NCI-H187 (cell line): ENCODE measurements at places on chromosomes 7 and 10.

DNA sequence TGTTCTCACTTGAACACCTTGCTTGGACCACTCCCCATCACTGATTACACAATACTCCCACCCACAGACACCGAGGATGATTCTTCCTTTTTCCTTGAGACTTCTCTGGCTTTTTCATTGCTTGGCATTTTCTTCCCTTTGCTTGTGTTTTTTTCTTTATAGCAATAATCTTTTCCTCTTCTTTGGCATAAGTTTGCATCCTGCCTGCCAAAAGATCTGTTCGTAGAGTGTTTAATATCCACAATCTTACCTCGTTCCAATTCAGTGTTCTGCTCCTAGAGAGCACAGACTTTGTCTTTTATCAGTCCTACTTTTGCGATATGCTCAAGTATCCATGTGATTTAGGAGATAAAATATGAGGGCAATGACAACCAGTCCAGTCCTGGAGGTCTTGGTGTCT lies 303.3 kb upstream of the CDC14C start:
- DNase-seq = no peak

DNA sequence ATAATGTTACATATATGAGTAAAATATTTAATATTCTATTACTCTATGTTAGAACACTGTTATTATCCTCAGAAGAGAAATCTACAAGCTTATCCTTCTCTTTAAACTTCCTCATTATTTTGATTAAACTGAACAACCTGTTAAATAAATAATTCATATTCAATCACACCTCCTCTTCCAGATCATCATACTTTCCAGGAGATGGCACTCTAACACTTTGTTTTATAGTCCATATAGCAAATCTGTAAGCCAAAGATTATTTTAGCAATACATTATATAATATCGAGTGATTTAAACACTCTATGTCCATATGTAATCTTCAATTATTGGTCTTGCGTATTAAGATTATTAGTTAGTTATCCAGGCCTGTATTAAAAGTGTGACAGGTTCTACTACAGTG lies 694.1 kb downstream of the ANKRD7 start:
- DNase-seq = no peak

DNA sequence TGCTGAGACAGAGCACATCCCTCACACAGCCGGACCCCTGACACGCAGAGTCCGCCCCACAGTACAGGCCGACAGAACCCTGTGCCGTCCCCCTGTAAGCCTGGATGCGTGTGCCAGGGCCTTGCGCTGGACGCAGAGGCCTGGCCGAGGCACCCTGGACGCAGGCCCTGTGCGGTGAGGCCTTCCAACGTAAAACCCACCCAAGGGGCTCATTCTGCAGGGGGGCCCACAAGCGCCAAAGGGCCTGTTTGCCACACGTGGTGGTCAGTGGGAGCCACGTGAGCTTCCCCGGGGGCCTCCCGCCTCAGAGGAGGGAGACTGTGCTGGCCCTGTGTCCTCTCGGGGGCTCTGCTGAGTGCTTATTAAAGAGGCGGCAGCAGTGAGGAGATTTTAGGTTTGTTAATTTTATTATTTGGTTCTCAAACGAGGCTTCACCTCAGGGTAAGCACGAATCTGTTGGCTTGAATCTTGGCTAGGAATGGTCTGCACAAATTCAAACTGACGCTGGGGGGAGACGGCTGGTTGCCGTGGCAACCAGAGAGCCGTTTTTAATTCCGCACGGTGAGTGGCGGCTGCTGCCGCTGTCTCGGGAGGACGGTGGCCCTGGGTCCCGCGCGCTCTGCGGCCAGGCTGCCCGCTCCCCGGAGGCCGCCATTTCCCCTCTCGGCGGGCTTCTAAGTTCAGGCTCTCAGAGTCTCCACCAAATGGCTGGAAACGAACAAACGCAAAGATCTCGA lies 4.9 kb upstream of the ADGRA1 start:
- DNase-seq = no peak

GRCh38 chr7:15007507-15007906 lies 105.0 kb upstream of the DGKB start:
- no peak for DNase-seq

DNA sequence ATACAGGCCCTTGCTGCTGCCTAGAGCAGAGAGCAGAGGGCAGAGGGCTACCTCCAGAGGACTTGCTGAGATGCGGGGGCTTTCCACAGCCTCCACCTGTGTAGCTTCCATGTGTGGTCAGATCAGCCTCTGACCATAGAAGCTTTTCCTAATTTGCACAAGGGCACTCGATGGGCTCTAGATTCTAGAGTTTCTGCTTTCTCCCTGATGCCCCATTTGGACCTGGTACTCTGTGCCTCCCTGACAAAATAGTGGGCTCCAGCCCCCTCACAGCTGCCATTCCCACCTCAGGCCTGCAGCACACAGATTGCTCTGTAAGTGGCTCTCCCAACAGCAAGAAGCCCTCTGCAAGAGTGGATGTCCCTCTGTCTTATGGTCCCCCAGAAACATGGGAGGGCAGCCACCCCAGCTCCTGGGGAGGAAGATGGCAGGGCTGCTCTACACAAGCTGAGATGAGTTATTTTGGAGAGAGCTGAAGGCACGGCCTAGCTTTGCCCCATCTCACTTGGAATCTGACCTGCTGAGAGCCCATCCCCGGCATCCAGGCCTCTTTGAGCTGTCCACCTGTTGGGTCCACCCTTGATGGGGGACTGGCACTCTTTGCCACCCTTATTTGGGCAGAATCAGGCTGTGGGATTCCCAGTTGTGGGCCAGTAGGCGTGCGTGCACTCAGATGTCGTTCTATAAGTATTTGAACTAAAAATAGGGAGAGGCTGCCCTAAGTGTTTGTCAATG lies 16.7 kb downstream of the TMEM273 start:
- no peak for DNase-seq

DNA sequence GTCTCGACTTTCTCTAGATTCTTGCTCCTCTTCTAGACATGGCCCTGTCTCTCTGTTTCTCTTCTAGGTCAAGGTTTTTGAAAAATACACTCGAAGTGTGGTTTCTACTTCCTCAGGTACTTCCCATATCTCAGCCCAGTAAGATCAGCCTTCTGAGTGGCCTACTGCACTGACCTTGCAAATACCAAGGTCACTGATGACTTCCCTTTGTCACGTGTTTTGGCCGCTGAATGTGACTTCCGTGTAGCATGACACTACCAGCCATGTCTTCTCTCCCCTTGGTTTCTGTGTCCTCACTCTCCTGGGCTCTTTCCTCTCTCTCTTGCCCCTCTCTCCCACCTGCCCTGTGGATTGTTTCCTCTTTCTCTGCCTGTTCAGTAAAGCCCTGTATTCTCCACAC lies 7.9 kb upstream of the WIPF3 start:
- no peak for DNase-seq

- no peak for DNase-seq
These were observed 32.1 kb downstream of the TMEM60 start for GRCh38 chr7:77765906-77766800.

DNA sequence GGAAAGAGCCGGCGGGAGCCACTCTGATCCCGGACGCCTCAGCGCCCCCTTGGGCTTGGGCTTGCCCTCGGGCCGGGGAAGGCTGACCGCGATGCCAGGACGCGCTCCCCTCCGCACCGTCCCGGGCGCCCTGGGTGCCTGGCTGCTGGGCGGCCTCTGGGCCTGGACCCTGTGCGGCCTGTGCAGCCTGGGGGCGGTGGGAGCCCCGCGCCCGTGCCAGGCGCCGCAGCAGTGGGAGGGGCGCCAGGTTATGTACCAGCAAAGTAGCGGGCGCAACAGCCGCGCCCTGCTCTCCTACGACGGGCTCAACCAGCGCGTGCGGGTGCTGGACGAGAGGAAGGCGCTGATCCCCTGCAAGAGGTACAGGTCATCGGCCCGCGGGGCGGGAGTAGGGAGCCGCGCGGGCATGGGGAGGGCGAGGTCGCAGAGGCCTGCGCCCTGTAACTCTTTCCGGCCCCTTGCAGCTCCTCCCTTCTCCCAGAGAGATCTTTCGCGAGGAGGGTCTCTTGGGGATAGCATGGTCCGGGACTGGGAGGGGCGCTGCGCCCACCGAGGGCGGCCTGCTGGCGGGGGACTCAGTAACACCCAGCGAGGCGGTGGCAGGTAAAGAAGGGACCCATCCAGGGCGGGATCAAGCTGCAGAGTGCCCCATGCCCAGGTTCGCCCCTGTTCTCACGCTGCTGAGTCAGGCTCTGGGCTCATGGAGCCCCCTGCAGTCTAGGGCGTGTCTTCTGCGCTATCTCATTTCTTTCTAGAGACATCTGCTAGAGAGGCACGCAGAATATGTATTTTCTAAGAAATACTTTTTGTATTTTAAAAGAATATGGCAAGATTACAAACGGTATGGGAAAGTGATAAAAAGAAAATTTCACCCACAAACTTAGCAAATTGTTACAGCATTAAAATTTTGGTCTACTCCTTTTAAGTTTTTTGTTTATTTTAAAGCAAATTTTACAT lies 687 bp downstream of the EPDR1 start:
- no peak for DNase-seq

- DNase-seq = no peak
These were observed 33.6 kb downstream of the IQCE start for GRCh38 chr7:2592375-2592865.

DNA sequence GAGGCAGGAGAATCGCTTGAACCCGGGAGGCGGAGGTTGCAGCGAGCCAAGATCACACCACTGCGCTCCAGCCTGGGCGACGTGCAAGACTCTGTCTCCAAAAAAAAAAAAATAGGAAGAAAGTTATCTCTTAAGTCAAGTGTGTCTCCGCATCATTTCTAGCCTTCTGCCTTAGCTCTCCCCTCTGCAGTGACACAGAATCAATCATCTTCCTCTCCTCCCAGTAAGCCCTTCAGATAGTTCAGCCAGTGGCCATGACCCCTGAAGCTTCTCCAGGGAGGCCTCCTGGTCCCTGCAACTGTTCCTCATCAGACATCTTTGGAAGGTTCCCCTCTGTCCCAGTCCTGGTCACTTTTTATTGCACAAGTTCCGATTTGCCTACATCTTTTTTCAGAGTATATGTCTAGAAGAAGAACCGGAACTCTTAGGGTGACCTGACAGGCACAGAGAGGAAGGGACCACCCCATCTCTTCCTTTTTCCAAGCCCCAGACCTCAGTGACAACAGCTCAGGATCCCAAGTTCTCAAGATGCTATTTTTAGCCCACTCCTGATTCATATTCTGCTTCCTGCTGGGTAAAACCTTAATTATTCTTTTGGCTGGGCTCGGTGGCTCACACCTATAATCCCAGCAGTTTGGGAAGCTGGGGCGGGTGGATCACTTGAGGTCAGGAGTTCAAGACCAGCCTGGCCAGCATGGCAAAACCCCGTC lies 6.6 kb upstream of the RHBDD2 start:
- DNase-seq = no peak

GRCh38 chr10:96791902-96792301 lies 40.2 kb upstream of the LCOR start:
- no peak for DNase-seq

- DNase-seq = no peak
These were observed 64.1 kb downstream of the CAV1 start for GRCh38 chr7:116588641-116589594.

- DNase-seq = no peak
These were observed 67.6 kb upstream of the C1GALT1 start for GRCh38 chr7:7114575-7115291.

DNA sequence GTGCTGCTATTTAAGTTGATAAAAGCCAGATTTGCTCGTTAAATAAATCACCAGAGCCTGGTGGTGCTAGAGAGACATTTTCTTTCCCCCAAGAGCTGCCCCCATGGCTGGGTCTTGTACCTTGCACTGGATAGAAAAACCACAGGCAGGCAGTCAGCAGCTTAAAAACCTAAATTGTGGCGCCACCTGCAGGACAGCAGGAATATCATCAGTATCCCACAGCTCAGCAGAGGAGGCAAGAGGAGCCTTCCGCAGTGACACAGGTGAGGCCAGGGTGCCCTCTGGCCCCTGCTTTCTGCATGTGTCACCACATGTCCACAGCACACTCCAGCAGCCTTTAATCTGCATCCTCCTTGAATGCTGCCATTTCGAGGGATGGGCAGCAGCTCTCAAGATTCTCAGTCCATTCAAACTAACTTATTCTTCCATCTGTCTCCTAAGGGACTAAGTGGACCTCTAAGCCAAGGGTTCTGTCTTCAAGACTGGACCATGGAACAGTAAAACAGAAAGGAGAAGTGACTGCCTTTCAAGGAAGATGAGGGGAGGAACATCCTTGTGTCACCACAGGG lies 4.5 kb upstream of the PLXNA4 start:
- DNase-seq = peak; percentile 51

DNA sequence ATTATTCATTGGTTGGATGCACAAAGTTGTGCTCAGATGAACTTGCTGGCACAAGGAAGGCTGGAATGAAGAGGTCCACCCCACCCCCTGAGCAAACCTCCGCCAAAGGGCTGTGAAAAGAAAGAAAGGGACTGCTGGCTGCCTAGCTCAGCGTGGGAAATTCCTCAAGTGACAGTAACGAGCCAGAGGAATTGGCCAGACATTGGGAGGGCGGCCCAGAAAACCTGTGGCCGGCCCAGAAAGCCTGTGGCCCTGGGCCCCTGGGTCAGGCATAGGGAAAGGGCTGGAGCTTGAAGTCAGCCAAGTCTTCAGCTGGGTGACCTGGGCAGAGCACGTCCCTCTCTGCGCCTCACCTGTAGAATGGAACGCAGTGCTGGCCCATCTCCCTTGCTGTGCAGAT lies 30.6 kb upstream of the CTBP2 start:
- DNase-seq = no peak

DNA sequence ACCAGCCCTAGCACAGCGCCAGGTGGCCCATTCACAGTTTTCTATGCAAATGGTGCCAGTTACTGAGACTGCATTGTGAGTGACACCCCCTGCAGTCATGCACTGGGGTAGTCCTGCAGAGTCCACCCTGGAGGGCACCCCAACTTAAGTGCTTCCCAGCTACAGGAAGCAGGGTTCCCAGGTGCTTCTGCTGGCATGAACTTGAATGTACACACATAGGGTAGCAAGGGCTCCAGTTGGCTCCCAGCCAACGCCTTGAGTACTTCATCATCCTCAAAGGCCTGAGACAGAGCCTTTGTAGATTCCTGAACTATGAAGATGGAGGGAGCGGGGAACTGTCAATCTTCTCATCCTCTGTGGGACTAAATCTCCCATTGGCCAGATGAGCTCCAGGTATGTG lies 11.5 kb upstream of the NPFFR1 start:
- DNase-seq = no peak

GRCh38 chr10:101760510-101760909 lies 15.4 kb downstream of the FGF8 start:
- no peak for DNase-seq

- DNase-seq = no peak
These were observed 105.5 kb upstream of the FAM204A start for GRCh38 chr10:118447478-118448270.

GRCh38 chr10:1928606-1929005 lies 191.3 kb upstream of the ADARB2 start:
- no peak for DNase-seq

- no peak for DNase-seq
These were observed 122.5 kb downstream of the FRMD4A start for GRCh38 chr10:14208231-14208630.

- no peak for DNase-seq
These were observed 17.1 kb downstream of the ST7 start for GRCh38 chr7:116970238-116970910.

- DNase-seq = no peak
These were observed 677.0 kb upstream of the POT1 start for GRCh38 chr7:125606671-125607070.

GRCh38 chr10:47009215-47009838 lies 98.1 kb downstream of the PTPN20 start:
- DNase-seq = no peak
